ENCODE measurements at places on chromosomes 4 and X.

DNA sequence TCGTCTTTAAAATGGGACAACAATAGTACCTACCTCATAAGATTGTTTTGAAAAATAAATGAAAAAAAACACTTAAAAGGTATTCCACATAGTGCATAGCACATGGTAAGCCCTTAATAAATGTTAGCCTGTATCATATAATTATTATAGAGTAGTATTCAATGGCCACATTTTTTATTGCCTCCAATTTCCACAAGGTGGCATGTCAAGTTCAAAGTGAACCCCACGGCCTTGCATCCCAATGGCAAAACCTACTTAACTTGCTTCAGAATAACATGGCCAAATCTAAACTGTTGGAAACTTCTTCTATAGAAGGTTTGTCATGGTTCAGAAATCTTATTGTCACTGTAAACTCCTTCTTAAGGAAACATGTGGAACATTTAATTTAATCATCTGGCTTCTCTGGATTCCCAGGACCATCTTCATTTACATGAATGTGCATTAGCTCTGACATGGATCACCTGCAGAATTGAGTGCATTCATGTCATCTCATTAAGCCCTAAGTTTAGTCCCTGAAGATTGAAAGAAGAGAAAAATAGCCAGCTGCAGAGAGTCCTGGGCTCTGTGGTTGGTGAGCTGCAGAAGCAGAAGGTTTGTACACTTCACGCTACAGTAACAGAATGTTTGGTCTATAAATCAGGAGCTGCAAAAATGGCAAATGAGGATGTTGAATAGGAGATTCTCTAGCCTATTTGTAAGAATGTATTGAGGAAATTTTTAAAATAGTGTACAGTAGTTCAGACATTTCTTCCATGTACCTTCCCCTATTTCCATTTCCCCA, 61.0 kb downstream of the ANXA3 start:
- ATAC-seq: peak; percentile 46

DNA sequence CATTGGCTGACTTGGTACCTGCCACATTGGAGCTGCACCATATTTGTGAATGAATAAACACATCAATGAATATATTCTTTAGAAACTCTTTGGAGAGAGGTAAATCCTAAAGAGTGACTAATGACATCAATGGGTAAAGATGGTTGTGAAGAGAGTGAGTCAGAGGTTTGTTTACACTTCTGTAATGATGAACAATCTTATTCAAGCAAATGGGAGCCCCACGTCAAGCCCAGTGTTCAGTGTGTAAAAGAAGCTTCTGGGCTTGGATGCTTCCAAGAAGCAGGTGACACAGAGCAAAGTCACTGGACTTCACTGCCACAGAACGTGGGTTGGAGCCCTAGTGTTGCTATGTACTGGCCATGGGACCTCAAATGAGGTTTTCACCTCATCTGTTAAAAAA, 319.0 kb downstream of the STK32B start:
- ATAC-seq: no peak

GRCh38 chr4:168942985-168943384, 67.1 kb downstream of the CBR4 start:
- ATAC-seq: no peak

- ATAC-seq: no peak
Measured at GRCh38 chrX:146707781-146708180, 101.8 kb upstream of the CXorf51B start.

GRCh38 chr4:7381221-7381889, 53.4 kb downstream of the PSAPL1 start:
- peak; percentile 51 for ATAC-seq

DNA sequence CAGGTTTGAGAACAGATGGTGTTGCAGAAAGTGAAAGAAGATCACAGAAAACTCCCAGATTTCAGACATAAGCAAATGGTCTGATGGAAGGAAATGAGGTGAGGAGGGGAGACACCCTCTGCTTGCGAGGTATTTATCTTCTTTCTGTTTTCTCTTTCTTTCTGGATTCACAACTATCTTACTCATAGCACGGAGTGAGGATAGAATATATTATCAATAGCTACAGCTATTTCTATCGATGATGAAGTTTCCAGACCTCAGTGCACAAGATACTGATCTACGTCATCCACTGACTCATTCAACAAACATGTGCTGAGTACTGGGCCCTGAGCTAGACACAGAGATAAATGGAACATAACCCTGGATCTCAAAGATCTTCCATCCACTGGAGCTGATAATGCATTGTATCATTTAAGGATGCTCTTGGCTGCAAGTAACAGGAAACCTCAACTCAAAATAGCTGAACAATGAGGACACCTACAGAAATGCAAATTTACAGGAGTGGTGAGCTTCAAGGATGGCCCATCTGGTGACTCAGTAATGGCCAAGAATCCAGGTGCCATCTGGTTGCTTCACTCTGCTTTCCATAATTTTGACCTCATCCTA, 21.2 kb downstream of the SLC2A9 start:
- ATAC-seq: no peak

DNA sequence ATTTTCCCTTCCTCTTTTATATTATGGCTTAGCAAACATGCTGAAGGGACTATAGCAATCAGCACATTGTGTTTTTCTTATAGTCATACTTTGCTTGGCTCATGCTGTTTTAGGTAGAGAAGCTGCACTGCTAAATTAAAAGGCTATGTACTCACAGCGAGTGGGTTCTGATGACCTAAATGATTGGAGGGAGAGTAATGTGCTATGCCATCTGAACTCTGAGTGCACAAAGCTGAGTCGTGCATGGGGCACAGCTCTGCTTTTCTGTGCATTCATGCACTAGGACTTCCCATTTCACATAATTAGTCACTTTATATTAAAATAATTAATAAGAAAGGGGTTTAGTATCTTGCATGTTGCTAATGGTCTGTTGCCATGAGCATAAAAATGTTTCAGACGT, 132.7 kb upstream of the ADGRL3 start:
- ATAC-seq: no peak

DNA sequence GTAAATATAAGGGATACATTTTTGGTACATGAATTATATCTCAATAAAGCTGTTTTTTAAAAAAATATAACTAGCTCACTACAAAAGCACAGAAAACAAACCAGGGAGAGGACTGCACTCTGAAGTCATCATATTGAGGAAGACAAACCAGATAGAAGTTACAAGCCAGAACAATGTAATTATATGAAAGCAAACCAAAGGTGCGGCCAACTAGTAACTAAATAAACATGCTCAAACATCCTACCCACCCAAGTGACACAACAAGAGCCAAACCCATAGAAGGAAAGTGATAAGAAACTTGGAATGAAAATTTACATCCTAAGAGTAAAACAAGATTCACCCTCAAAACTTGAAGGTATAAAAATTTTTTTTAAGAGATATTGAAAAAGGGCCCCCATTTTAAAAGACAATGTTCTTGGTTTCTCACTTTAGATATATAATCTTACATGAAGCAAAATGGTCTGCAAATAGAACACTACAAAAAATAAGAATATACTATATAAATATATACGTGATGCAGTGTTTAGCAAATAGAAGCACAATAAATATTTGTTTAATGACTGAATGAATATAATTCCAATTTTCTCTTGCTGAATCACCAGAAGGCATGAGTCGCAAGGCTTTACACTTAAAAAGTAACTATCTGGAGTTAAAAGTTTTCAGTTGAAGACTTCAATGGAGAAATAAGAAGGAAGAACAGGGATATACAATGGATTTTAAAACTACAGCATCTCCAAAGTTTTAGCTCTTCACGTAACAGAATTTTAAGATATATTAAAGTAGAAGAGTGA, 4.0 kb upstream of the SH3D19 start:
- ATAC-seq: no peak

DNA sequence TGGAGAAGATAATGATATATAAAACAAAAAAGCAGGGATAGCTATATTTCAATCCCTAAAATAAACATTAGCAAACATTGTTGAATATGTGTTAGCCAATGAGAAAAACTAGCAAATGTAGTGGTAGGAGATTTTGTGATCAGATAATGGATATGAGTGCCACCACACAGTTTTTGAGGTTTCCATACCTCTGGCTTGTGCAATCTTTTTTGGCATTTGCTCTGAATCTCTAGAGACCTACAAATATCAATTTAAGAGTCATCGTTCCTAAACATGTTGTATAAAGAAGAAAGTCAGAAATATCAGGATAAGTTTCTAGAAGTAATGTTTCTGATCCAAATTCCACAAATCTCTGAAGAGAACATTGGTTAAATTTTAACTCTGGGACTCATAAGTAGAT, 308.7 kb downstream of the PDGFC start:
- ATAC-seq: no peak

DNA sequence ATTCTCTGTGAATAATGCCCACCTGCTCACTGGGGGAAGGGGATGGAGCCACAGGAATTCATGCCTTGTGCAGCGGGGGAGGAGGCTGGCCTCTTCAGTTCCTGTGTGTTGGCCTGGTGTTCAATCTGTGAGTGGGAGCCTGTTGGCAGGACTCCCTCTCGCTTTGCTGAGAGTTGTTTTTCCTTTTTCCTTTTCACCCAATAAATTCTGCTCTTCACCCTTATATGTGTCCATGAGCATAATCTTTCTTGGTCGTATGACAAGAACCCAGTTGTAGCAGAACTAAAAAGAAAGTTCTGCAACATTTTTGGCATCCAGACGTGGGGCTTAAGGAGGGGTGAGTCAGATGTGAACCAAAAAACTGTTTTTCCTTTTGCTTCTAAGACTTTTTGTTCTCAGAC, 235.2 kb upstream of the HDX start:
- peak; percentile 34 for ATAC-seq

DNA sequence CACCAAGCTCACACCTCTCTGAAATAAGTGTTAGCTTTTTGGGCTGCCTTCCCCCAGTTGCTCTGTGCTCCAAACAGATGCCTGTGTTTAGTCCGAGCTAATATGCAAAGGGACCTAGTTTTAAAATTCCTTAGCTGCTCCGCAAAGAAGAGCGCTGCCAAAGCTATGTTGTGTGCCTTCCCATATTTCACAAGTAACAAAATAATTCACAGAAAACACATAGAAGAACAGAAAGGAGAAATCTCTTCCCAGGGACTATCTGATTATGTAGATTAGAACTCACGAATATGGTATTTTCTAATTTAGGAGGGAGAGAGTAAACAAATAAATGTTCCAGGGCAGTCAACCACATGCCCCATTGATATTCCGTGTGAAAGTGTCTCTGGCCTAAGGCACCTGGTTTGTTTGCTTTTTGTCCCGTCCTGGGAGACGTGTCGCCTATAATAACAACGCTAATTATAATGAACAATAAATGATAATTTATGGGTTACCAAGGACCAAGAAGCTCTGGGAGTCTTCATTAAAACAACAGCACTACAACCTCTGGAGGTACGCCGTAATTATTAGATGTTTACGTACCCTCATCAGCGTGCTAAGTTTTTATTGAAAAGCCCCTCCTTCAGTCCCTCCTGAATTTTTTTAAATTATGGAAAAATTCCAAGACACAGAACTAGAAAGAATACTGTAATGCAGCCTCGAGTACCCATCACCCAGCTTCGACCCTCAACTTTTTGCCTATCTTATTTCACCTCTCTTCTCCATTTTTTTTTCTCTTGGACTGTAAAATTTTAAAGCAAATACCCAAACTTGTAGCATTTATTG, 1.2 kb upstream of the CCNG2 start:
- ATAC-seq: no peak

DNA sequence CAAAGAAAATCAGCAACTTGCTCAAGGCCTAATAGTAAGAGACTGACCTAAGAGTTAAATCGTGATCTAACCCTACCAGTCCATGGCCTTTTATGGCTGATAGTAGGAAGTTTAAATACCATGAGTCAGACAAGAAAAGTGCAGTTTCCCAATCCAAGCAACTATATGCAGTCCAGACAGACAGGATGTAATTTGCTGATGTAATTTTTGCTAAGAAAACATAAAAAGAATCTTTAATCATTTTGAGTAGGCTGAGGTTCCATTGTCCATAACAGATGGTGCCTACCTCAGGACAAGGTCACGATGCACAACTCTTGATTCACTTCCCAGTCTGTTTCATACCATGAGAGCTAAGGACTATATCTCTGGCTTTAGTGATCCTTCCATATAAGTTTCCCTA, 317.5 kb upstream of the GRIA3 start:
- ATAC-seq: no peak

DNA sequence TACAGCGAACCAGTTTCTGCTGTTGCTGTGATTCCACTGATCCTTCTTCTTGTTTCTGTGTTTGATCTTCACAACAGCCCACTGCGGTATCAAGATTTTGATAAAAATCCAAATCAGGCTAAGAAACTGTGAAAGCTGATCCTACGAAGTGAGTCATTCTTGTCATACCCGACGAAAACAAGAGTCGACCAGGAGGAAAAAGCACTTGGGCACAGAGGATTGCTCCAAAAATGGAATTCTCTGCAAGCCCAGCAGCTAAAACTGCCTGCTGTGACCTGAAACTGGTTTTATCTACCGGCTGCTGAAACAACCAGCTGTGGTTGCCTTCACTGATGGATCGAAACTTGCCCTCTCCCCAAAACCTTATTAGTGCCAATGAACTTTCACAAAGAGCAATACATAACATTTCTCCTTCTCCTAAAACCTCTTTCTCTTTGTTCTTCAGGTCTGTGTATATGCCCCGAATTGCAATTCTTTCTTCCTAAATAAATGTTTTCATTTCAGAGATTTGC, 607.0 kb upstream of the PRKX start:
- no peak for ATAC-seq

GRCh38 chr4:14028862-14029261, 401.3 kb upstream of the BOD1L1 start:
- no peak for ATAC-seq

GRCh38 chrX:22056235-22056634, 24.1 kb downstream of the PHEX start:
- no peak for ATAC-seq

- no peak for ATAC-seq
Measured at GRCh38 chrX:103151799-103152198, 58.9 kb upstream of the NXF3 start.

DNA sequence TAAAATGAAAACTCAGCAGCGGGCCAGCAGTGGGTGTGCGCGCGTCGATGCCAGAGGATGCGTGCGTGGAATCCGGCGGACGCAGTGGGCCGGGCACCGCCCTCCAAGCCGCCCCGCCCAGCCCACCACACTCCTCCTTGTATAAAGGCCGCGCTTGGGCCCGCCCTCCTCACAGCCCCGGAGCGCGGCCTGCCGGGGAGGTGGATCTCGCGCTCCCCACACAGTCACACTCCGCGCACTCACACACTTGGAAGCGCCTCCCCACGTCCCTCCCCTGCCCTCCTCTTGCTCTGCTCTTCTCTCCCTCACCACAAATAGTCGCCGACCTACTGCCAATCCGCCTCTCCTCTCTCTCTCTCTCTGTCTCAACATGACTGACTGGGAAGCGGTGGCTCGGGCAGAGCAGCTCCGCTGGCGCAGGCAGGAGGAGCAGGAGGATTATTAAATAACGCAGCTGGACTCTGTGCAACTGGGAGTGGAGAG, at the start of gene CCSER1:
TSS of gene CCSER1 (plus strand) at position 172 of the 483 bp plus-strand sequence.
- ATAC-seq: peak; percentile 93

- no peak for ATAC-seq
Measured at GRCh38 chr4:27678027-27678426, 817.4 kb downstream of the STIM2 start.

- ATAC-seq: peak; percentile 39
Measured at GRCh38 chr4:40307627-40308497, 27.3 kb upstream of the CHRNA9 start.

DNA sequence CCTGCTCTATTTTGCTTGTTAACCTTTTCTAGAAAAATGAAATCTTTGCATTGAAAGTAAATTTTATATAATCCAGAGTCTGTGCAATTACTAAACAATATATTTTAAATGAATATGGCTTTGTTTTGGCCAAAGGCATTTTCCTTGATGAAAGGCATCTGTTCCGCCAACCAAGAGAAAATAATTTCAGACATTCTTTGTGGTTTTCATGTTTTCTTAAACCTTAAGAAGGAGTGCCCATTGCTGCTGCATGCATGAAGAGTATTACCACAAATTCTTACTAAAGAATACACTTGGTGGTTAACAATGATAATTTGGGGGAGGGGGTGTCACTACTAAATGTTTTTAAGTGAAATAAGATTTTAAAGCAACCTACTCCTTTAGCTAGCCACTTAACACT, 2.7 kb upstream of the PDGFC start:
- no peak for ATAC-seq

Measured in gastroesophageal sphincter (tissue), 4 donors.